Fibroblast of upper back skin (primary cell): ENCODE measurements at places on chromosomes 7 and 10.

GRCh38 chr7:20216406-20217036, 663 bp downstream of the MACC1 start:
- no peak for DNase-seq

DNA sequence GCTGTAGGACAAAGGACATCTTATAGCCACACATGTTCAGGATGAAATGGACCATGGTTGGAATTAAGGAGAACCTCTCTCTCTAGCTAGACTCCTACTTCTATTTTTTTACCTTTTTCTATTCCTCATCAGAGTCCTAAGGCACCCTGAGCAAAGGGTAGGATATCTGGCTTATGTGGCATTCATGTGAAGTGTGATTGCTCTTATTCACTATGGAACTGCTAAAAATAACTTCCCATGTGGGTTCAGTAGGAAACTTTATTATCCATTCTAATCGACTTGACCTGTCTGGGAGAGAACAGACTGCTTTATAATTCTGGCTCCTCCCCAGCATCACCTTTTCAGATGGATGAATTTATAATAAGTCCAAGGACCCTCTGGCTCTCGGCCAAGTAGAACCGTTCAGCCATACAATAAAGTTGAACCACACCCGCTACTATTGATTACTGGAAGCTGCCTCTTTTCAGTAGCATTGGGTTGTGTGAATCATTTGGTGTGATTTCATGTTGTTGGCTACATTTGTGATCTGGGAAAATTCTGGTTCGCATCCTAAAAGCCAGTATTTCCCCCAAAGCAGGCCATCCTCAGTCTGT, 117.5 kb downstream of the NRF1 start:
- no peak for DNase-seq

DNA sequence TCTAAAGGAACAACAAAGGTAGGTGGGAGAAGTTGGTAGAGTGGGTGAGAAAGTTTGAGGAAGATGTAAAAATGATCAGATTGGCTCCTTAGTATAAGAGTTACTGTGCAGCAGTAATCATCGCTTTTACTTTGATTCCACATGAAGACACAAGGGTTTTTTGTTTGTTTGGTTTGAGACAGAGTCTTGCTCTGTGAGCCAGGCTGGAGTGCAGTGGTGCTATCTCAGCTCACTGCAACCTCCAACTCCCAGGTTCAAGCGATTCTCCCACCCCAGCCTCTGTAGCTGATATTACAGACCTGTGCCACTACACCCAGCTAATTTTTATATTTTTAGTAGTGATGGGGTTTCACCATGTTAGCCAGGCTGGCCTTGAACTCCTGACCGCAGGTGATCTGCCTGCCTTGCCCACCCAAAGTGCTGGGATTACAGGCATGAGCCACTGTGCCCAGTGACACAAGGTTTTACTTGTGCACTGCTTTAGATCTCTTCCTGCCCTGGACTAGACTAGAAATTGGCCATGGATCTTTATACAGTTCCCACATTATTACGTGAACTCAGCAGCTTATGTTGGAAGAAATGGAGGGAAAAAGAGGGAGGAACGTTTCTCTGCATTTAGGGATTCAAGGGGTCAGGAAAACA, 10.7 kb downstream of the LUC7L2 start:
- DNase-seq, result no peak

GRCh38 chr7:78635026-78635793, 818.3 kb downstream of the MAGI2 start:
- DNase-seq, result peak; percentile 20
